ENCODE measurements at places on chromosomes 2 and 18.

GRCh38 chr2:6977113-6977741, 60.0 kb downstream of the RNF144A start:
- no peak for DNase-seq

DNA sequence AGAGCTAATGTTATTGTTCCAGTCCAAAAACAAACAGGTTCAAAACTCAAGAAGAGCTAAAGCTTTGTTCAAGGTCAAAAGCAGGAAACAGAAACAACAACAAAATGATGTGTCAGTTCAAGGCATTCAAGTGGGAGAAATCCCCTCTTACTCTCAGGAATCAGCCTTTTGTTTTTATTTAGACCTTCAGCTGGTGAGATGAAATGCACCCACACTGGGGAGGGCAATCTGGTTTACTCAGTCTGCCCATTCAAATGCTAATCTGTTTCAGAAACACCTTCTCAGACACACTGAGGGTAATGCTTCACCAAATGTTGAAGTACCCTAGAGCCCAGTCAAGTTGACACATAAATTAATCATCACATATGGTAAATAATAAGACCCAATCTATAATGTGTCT, 150.6 kb downstream of the TMX3 start:
- no peak for DNase-seq

DNA sequence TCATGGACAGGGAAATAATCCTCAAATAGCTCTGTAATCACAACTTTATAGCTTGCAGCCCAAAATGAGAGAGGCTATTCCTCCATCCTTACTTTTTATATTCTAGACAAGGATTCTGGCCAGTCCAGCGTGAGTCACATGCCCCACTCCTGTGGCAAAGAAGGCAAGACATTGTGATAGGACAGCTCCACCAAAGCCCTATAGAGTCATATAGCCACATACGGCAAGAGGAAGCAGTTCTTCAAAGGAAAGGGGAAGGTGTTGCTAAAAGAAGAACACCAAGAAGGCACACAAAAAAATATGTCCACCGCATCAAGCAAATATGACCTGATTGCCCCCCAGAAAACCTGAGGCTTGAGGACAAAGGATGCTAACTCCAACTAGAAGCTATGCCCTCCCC, 3.4 kb upstream of the GFPT1 start:
- no peak for DNase-seq

- DNase-seq, result no peak
Measured at GRCh38 chr2:112065486-112065885, 10.4 kb downstream of the TMEM87B start.

- DNase-seq, result no peak
Measured at GRCh38 chr18:47264308-47264700, 12.8 kb upstream of the SKOR2 start.

DNA sequence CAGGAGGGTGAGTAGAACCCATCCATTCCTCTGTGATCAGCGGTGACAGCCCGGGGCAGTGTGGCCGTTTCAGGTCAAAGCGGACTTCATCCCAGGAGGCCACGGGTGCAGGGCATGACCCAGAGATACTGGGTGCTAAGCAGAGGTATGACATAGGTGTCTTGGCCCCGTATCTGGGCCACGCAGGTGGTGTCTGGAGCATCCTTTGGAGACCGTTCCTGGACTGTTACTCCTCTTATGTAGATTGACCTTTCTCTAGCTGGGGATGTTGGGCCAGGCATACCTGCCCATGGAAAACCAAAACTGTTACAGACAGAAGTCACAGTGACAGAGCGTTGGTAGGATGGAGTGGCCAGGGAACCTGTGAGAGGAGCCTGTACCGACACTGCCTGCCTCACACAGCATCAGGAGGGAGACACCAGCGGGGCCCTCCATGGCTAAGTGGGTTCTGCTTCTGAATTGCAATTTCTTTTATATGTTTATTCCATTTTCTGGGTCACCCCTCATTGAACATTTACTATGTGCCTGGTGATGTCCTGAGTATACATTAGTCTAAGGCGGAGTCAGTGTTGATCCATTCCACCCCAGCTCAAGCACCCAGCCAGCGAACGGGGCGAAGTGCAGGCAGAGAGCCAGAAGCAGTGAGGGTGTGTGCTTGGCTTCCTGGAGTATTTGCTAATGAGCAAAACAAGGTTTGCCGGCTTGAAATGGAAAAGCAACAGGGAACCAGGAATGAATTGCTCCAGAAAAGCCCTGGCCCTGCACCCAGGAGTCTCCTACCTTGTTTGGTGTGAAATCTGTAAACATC, 141.7 kb downstream of the SH3RF3 start:
- no peak for DNase-seq

DNA sequence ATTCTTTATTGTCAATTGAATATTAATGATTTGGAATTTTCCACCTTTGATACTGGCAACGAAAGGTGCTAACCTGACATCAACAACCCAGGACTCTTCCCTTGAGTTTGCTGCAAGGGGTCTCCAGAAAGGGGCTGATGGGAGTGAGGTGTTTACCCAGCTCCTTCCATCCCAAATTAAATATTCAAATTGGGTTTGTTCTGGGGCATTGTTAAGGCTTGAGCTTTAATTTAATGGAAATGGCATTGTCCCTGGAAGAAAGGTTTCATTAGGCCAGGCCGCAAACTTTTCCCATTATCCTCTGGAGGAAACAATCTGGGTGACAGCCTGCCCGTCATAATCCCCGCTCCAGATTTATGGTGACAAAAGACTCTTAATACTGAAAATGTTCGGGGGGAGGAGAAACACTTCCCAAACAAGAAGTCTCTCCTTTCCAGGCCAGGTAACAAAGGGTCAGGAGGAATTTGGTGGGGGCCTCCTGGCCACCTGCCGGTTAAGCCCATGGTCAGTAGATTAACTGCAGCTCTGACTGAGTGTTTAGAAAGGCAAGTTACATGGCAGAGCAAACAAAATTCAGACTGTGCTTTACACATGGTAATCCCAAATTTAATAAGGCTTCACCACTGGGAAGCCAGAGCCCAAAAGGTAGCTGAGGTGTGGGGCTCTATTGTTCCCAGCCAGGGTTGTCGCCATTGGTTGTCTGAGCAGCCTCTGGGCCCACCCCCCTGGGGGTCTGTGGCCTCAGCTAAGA, 151.4 kb upstream of the SIX3 start:
- no peak for DNase-seq

- DNase-seq, result no peak
Measured at GRCh38 chr2:113283704-113284284, 5.1 kb upstream of the PAX8 start.

DNA sequence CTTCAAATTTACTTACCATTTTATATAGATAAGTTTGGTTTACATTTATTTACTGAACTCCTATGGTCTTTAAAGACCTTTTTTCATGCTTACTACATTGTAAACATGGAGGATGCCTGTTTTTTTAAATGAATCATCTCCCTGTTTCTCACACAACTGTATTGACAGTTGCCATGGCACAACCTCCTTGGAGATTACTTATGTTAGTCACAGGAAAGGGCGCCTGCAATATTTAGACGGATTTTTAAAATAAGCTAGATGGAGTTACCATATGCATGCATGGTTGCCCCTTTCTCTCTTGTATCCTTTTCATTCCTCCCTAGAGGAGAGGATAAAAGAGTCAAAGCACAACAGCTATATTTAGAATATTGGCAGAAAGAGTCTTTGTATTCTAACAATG, 34.8 kb upstream of the CCDC102B start:
- no peak for DNase-seq

DNA sequence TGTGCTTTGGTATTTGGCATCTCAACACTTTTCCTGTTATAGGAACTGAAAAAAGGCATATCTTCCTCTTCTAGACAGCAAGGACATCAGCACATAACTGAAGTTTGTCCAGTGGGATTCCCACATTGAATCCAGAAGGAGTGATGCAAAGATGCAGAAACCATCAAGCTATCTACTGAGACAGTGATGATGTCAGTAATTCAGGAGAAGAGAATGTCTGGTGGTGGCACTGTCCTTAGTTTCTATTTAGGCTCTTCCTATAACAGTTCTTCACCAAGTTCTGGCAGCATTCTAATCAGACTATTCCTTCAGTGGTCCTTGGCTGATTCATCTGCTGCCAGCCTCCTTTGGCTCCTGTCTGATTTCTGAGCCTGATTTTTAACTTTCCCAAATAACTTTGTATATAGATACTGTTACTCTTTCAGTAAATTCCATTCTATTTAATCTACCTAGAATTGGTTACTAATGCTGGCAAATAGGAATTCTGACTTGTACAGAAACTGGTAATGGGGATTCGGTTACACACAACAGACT, 56.6 kb upstream of the AGPS start:
- no peak for DNase-seq

- no peak for DNase-seq
Measured at GRCh38 chr2:98118161-98118560, 31.2 kb downstream of the VWA3B start.

GRCh38 chr2:152694161-152694661, 23.1 kb downstream of the PRPF40A start:
- DNase-seq, result no peak

GRCh38 chr18:34965108-34965507, 76.1 kb upstream of the MAPRE2 start:
- DNase-seq, result no peak

DNA sequence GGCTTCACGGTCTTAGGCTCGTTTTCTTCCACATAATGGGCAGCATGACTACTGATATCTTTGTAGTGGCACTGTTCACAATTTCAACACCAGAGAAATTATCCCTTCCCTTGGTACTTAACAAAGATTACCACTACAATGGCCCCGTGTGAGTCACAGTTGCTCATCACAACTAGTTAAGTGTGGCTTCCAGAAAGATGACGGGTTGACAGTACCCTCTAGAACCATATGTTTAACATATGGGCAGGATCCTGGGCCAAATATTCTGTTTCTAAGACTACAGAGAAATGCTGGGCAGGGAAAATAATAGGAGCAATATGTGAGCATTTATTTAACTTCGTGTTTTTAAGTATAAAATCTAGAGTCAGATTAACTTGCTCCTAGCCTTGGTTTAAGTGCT, 780.1 kb upstream of the LINC00305 start:
- no peak for DNase-seq

DNA sequence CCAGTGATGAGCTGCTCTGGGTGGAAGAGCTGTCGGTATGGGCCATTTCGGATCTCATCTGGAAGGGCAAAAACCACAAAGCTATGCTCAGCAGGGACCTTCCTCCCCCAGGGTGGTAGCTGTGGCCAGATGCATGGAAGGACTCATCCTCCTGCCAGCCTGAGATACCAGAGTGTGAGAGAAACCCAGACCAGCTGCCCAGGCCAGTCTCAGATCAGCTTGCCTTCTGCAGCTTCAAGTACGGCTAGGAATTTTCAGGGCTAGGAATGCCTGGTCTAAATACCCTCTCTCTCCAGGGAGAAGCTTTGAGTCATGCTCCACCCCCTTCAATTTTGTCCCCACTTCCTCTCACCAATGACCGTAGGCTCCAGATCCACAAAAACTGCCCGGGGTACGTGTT, 1.4 kb upstream of the TUBA4B start:
- no peak for DNase-seq

DNA sequence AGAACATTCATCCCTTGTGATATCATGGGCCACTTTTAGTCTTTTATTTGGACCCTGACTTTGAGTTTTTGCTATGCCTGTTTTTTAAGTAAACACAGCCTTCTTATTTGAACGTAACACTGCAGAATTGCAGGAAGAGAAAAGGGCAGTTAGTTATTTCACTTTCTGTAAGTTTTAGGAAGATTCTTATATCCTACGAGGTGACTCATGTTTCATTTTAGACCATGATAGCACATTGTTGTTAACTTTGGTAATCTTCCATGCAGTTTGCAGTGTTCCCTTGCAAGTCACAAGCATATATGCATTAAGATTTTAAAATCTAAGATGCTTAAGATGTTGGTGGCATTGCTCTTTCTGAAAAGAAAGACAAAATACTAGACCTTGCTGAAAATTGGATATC, 128.6 kb upstream of the EPC2 start:
- DNase-seq, result no peak

GRCh38 chr2:27655155-27655951, 8.1 kb downstream of the SUPT7L start:
- DNase-seq, result no peak

- DNase-seq, result no peak
Measured at GRCh38 chr2:217593732-217594131, 409.1 kb downstream of the TNS1 start.

- DNase-seq, result no peak
Measured at GRCh38 chr2:34093790-34094189, 494.7 kb upstream of the FAM98A start.

- no peak for DNase-seq
Measured at GRCh38 chr2:71950256-71951082, 197.2 kb downstream of the CYP26B1 start.

DNA sequence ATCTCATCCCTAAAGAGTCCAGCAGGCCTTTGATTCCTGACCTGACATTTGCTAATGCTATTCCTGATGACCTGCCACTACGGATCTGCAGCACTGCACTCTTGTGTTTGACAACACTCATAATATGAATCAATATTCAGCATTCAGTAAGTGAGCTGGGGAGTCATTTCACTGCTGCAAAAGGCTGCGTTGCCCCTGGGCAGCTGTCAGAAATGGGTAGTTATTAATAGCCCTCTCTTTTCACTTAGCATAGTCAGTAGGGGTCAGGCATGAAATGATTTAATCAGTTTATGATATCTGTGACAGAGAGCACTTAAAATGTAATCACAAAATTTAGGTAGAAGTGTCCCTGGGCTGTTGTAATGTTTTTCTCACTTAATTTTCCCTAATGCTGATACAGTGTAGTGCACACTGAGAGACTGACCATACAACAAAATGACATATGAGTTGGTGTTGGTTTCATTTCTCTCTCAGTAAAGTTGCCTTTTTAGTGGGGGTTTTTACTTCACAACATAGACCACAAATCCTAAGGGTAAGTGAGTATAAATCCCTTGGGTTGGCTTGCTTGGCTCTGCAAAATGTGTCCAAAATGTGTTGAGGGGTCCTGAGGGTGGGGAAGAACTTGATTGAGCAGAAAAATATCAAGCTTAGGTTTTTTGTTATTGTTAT, 184.8 kb downstream of the CAMKMT start:
- no peak for DNase-seq

GRCh38 chr2:69216535-69217332, 170.3 kb downstream of the GFPT1 start:
- DNase-seq, result no peak

GRCh38 chr2:107712857-107713256, 113.8 kb upstream of the RGPD4 start:
- no peak for DNase-seq

GRCh38 chr2:140526575-140526974, 1604.2 kb downstream of the LRP1B start:
- DNase-seq, result no peak

GRCh38 chr18:801137-801536, 10.9 kb downstream of the YES1 start:
- no peak for DNase-seq

GRCh38 chr18:77517901-77518300, 268.3 kb downstream of the GALR1 start:
- no peak for DNase-seq
